ENCODE measurements at places on chromosomes 7 and 10. TPM values are rescaled to one million over a fixed set of nuclear protein-coding genes. Genes with fewer than 3 reads are reported as not detected.

Gene SYT15B
- total RNA-seq = not detected

Gene PNLIP
- not detected for total RNA-seq

Gene TET1
- total RNA-seq = 9.3 TPM

Gene C10orf67
- not detected for total RNA-seq

Gene PRSS37
- not detected for total RNA-seq

Gene GHRHR
- total RNA-seq = not detected

Gene SFMBT2
- 0.25 TPM for total RNA-seq

Gene SEMA4G
- 0.81 TPM for total RNA-seq

Gene SGPL1
- 26.3 TPM for total RNA-seq

Gene GIMAP5
- total RNA-seq = not detected

Gene HOXA3
- 3.5 TPM for total RNA-seq

Gene IMMP2L
- total RNA-seq = 9.9 TPM

Gene PHYHIPL
- not detected for total RNA-seq

Gene GARIN1A
- total RNA-seq = 1.2 TPM

Gene ATOH7
- not detected for total RNA-seq

Gene TMEM60
- total RNA-seq = 11.0 TPM

Gene PKD1L1
- under 0.01 TPM for total RNA-seq

Gene POM121
- 6.3 TPM for total RNA-seq

Gene PSD
- total RNA-seq = 1.3 TPM

Gene RTKN2
- 11.9 TPM for total RNA-seq

Gene NPTX2
- 2.5 TPM for total RNA-seq

Gene VAX1
- total RNA-seq = not detected

Gene THSD7A
- 2.5 TPM for total RNA-seq

Gene OR9A2
- not detected for total RNA-seq

Gene NEBL
- 4.3 TPM for total RNA-seq

Gene OR2A42
- not detected for total RNA-seq

Gene ZNF503
- total RNA-seq = 29.8 TPM

Gene TRIM50
- not detected for total RNA-seq

Data from fibroblast of the aortic adventitia (primary cell).